ENCODE measurements at places on chromosomes 5 and 9.

GRCh38 chr5:67416133-67416937, 219.7 kb upstream of the CD180 start:
- no peak for DNase-seq

DNA sequence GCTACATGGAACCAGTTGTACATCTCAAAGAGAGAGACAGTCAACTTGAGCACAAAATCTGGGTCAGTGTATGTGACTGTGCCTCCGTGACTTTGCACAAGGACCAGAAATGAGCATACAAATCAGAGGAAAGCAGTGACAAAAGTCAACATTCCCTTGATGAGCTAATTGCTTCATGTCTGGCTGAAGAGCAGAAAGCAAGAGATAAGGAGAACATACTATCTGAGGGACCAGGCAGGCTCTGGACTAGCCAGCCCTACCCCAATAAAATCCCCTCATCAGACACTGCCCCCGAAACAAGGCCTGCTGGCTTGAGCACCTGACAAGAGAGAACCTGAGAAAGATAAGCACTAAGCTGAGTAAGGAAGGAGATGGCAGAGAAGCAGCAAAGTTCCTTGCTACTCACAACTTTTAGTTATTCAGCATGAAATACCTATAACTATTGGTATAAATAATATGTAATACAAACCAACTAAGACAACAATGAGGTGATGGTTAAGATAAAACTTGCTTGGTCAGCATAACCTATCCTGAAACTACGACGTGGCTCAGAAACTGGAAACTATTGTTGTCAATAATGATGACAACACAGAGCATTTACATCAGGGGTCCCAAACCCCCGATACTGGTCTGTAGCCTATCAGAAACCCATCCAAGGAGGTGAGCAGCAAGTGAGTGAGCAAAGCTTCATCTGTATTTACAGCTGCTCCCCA, 9.5 kb downstream of the SIL1 start:
- no peak for DNase-seq

DNA sequence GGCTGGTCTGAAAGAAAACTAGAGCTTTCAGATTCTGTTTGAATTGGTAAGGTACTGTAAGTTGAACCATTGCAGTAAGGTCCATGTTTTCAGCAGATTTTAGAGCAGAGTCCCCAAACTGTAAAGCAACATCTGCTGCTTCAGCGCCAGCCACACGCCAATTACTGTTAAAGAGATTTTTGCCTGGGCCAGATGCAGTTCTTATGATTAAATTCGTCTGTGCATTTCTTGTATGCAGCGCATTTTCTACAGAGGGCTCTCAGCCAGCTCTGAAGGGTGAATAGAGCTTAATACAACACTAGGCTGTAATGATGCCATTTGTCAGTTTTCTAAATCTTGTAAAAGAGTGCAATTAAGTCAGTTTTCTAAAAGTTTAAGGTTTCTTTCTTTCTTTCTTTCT, 246.3 kb downstream of the COX7C start:
- DNase-seq = no peak

GRCh38 chr5:68438876-68439275, 223.3 kb downstream of the PIK3R1 start:
- no peak for DNase-seq

DNA sequence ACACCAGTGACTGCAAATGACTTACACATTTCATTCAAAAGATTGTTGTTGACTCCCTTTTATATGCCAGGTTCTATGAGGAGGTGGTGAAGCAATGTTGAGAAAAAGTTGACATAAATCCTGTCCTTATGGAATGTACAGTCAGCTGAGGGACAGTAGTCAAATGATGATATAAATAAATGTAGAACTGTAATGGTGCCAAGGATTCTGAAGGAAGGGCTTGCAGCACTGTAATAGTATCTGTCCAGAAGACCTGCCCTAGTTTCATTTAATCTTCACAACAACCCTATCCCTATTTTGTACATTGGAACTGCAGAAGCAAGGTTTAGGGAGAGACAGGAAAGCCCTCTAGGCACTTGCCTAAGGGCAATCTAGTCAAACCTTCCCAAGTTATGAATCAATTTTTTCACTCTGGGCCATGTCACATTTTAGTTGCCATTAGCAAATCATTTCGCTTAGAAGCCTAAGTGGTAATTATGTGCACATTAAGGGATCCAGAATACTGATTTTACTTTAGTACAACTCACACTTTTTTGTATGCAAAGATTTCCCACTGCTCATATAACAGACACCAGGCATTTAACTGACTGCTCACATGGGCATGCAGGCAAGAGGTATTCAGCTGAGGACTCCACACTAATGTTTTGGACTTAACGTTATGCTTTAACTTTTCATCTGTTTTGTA, 34.5 kb upstream of the LIFR start:
- DNase-seq = no peak

- DNase-seq = no peak
Measured at GRCh38 chr5:1465117-1465516, 19.9 kb upstream of the SLC6A3 start.

GRCh38 chr5:137034764-137035479, 464.2 kb downstream of the SPOCK1 start:
- DNase-seq = no peak

All from cardiac muscle cell (in vitro differentiated cells and primary cell).